ENCODE measurements at places on chromosomes 13 and 19.

- peak; percentile 48 for DNase-seq
These were observed 8.4 kb downstream of the F2RL3 start for GRCh38 chr19:16897029-16897855.

- no peak for DNase-seq
These were observed 775 bp downstream of the RAX2 start for GRCh38 chr19:3771000-3771905.

DNA sequence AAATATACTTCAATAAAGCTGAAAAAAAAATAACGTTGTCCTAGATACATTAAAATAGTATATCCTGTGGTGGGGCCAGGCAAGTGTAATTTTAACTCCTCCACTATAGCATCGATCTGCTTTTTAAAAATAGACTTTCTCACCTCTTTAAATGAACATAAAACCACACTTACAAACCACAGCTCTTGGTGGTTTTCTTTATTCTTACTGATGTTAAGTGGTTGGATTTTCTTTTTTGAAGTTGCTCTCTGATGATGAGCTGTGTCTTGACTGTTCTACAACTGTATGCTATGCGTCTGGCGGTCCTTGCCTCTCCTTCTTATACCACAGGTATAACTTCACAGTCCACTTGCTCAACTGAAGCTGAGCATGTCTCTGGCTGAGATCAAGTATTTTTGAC lies 721.5 kb upstream of the KLHL1 start:
- no peak for DNase-seq

GRCh38 chr19:51970718-51971117 lies 15.9 kb downstream of the ZNF350 start:
- DNase-seq: no peak

- no peak for DNase-seq
These were observed 32.7 kb upstream of the DCLK1 start for GRCh38 chr13:36163809-36164308.

DNA sequence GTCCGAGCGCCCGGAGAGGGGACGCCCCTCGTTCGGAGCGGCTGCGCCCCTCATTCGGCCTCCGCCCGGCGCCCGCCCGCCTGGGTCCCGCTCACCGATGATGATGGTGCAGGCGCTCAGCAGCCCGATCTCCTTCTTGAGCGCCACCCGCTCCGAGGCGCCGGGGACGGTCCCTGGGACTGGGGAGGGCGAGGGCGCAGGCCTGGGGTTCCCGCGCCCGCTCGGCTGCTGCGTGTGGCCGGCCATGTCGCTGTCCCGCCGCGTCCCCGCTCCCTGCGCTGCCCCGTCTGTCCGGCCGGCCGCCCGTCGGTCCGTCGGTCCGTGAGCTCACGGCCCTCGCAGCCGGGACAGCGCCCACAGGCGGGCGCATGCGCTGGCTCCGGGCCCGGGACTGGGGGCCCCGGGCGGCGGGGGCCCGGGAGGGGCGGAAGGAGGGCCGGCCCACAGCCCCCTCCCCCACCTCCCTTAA lies at the start of gene SLC7A10:
Gene SLC7A10 (minus strand): TSS at position 393 of the 469 bp plus-strand sequence. CDS start 147 bp downstream, at position 246.
- DNase-seq: no peak

- no peak for DNase-seq
These were observed 38.7 kb downstream of the ADGRE1 start for GRCh38 chr19:6925801-6926751.
